ENCODE measurements at places on chromosomes 12 and 14.

DNA sequence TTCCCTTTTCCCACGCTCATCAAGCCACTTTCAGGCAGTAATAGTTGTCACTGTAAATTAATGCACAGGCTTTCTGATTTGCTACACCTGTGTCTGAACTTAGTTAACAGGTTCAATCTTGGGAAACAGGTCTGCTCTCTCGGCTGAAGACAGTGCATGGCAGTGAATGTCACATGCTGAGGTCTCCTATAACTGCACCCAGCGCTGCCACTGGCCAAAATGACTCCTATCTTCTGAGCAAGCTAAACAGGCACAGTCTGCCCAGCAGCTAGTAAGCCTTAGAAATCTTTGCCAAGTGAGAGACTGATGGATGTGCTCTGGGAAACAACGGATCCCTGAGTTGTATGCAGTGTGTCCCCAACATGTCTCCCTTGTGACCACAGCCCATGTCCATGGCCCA is 25.2 kb upstream of the FOXN3 start:
- no peak for DNase-seq

DNA sequence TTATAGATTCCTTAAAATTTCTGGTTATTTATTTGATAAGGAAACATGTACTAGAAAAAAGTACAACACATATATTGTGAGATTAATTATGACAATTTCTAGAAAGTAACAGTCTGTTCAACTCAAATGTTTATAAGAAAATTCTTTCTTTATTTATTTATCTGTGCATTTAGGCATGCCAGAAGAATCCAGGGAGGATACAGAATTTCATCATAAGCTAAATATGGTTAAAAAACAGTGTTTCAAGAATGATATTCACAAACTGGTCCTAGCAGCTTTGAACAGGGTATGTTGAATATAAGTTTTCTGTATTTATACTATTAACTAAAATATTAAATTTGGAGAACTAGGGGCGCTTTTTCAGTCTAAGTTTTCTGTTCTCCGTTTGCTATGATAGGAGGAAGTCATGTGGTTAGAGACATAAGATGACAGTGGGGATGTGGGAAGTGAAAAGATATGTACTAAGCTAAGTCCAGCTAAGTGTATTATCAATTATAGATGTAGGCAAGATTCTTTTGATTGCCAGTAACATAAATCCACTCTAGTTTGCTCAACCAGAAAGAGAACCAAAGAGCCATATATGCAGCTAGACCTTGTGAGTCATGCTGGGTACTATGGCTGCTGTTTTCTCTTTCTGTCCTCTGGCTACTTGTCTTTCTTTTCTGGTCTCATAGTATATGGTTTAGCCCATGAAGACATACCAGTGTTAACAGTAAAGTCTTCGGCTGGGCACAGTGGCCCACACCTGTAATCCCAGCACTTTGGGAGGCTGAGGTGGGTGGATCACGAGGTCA is 39.0 kb downstream of the LRRK2 start:
- no peak for DNase-seq

- no peak for DNase-seq
Measured at GRCh38 chr14:72023128-72024042, 91.2 kb downstream of the RGS6 start.

GRCh38 chr12:25904442-25904841 is 54.0 kb upstream of the RASSF8 start:
- no peak for DNase-seq

DNA sequence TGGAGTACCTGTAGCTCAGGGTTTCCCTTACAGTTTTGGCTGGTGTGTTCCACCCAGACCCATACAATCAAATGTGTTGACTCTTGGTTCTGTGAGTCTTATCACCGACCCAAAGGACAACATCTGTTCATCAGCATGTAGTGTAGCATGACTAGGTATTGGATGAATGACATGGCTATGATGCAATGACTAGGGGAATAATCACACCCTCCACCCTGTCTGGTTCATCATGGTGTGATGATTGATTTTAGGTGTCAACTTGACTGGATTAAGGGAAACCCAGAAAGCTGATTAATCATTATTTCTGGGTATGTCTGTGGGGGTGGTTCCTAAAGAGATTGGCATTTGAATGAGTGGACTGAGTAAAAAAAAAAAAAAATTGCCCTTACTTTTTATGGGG is 311.3 kb downstream of the DPF3 start:
- DNase-seq: no peak

DNA sequence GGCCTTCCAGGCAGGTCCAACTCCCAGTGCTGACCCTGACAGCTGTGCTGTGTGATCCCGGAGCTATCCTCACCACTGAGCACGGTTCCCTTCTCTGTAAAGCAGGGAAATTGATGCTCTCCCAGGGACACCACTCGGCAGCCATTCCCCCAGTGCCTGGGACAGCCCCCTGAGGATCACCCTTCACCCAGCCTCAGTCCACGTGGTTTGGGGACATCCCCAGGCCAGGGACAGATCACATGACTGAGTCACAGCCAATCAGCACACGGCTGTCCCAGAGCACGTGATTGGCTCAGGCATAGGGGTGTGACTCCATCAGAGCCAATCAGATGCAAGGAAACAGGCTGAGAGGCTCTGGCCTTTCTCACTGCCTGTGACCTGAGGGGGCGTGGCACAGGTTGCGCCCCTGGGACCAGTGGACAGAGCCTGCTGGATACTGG is 68.8 kb upstream of the SFSWAP start:
- peak; percentile 58 for DNase-seq

- DNase-seq: no peak
Measured at GRCh38 chr12:22255097-22255496, 79.4 kb downstream of the ST8SIA1 start.

- no peak for DNase-seq
Measured at GRCh38 chr12:57104292-57104910, 6.8 kb downstream of the STAT6 start.

DNA sequence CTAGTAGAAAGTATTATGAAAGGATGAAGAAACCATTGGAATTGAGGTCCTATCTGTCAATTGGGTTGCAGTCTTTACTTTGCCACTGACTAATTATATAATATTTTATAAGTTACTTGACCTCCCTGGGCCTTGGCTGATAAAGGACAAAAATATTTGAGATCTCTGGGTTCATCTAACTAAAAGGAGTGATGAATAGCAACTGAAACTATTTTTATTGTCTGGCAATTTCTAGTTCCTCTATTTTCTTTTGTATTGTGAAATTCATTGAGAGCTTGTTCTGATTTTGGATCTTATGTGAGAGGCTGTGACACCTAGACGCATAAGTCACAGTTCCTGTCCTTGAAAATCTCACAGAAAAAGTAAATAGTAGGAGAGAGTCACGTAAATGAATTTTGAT is 415.7 kb upstream of the ATP2B1 start:
- peak; percentile 43 for DNase-seq

- no peak for DNase-seq
Measured at GRCh38 chr12:48390026-48390425, 39.3 kb upstream of the ZNF641 start.

DNA sequence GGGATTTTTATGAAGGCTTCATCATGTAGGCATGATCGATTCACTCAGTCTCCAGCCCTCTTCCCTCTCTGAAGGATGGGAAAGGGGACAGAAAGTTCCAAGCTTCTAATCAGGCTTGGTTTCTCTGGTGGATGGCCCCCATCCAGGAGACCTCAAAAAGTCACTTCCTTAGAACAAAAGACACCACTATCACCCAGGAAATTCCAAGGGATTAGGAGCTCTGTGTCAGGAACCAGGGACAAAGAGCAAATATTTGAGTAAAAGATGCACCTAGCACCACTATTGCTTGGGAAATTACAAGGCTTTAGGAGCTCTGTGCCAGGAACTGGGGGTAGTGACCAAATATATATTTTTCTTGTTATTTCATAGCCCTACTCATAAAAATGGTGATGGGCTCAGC is 33.6 kb upstream of the TMX1 start:
- no peak for DNase-seq

DNA sequence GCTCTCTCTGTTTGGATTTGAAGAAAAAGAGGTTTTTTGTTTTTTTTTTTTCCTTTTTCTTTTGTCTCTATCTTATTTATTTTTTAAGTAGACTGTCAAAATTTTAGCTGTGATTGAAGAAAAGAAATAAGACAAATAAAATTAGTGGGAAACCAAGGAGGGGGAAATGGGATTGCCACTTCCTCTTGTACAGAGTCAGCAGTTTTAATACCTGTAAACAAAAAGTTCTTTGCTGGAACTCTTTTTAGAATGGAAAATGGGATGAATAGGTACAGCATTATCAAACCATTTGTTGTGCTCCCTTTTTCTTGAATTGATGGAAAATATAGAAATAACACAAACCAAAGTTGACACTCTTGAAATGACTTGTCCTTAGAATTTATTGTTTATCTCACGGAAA is 680.7 kb downstream of the DIO2 start:
- no peak for DNase-seq

- no peak for DNase-seq
Measured at GRCh38 chr12:53418221-53418620, 5.4 kb upstream of the AMHR2 start.

DNA sequence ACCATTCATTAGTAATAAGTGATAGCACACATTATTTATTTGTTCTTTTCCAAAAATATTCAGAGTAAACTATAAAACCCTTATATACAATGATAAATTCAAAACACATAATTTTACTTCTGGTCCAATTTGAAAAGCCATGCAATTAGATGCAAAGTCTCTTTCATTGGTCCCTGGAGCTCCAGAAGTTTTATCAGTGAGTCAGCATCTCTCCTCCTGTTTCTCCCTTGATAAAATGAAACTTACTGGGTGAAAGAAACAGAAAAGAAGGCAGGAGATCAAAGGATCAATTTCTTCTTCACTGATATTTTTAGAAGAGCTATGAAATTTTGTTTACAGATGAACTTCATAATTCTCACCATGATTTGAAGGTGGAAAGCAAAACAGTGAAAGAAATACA is 47.5 kb downstream of the IFNG start:
- no peak for DNase-seq

- peak; percentile 73 for DNase-seq
Measured at GRCh38 chr12:12081836-12082497, 11.2 kb downstream of the BCL2L14 start.

DNA sequence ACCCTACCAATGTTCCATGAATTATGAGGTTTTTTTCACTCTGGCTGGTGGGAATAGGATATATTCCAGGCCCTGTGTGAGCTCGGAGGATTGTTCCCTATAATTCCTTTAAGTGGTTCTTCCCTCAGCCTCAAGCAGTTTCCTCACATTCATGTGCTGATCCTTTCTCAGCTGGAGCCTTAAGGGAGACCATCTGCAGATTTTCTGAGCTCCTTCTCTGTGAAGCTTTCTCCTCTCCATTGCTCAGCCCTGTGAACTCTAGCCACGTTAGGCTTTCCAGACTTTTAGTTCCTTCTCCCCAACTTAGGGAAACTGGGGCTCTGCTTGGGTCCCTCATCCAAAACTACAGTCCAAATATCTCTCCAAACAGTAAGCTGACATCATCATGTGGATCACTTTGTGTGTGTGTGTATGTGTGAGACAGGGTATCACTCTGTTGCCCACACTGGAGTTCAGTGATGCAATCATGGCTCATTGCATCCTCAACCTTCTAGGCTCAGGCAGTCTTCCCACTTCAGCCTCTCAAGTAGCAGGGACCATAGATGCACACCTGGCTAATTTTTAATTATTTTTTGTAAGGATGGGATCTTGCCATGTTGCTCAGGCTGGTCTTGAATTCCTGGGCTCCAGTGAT is 219.5 kb upstream of the OTX2 start:
- DNase-seq: no peak

- no peak for DNase-seq
Measured at GRCh38 chr14:95616745-95617144, 69.5 kb upstream of the TCL1B start.

GRCh38 chr12:119678459-119678858 is 10.5 kb downstream of the PRKAB1 start:
- no peak for DNase-seq

GRCh38 chr12:13835652-13836051 is 145.8 kb downstream of the GRIN2B start:
- DNase-seq: no peak

DNA sequence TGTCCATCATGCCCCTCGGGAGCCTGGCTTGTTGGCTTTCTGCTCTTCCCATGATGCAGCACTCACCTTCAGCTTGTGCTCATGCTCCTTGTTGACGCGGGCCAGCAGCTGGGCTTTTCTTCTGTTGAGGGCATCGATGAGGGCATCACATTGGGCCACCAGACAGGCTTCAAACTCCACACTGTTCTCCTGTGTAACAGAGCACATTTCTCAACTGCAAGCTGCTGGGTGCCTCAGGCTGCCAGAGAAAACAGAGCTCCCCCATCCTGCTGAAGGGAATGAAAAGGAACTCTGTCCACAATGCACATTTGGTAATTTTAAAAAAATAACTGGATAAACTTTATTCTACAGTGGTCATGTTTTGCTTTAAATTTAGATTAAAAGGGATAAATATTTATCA is 72.1 kb downstream of the TRIM9 start:
- DNase-seq: no peak

DNA sequence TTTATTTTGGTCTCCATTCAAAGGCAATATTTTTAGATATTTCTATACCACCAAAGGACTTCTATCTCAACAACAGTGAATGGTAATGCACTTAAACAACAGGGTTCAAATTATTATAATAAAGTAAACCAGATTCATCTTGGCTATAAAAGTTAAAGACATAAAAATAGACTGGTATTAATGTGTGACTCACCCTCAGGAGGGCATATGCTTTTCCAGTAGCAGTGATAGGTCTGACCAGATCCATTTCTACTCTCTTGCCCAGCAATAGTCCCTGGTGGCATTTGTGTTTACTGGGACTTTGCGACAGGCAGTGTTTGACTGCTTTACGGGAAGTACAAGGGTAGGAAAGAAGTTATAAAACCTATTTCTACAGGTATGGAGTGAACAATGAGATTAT is 353.2 kb upstream of the ATP2B1 start:
- DNase-seq: no peak

DNA sequence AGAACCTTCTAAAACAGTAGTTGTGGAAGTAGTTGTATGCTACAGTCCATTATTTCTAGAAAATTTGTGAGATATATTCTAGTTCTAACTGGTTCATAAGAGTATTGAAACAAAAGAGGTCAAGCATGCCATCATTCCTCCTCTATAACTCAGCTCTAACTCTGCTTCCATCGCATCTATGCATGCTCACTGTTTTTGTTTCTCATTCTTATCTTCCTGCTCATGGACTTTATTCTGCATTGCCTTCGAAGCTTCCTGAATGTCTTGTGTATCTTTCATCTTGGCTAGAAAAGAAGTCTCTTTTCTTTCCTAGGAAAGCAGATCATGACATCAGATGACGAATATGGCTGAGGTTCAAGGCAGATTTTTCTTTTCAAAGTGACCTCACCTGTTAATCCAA is 402 bp downstream of the LMNTD1 start:
- DNase-seq: no peak

GRCh38 chr14:96509457-96510090 is 7.4 kb downstream of the PAPOLA start:
- no peak for DNase-seq
